ENCODE measurements at places on chromosomes 6 and 20.
A peak's percentile ranks its signal among the peaks of the same experiment; 100 is the strongest.

- H3K4me1 ChIP-seq: peaks cover 11% of the 10 kb centered on the region
- no peaks in the 10 kb centered on the region for H3K27me3 ChIP-seq
These were observed 1.7 kb upstream of the SAPCD1 start for GRCh38 chr6:31760790-31761189.

DNA sequence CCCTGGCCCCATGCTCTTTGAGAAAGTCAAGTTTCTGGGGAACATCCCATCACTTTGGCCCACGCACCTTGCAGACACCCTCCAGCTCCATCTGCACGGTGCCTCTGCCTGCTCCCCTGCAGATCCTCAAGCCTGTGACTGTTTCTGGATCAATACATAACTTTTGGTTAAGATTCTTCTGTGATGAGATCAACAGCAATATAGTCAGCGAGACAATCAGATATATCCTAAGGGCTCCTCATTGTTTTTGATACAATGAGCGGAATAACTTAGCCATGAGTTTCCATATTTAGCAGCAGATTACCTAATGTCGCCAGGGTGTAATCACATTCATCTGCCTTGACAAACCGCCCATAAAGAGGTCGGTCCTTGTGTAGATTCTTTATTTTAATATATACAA lies 109.3 kb upstream of the MTHFD1L start:
- peaks cover 40% of the 10 kb centered on the region for H3K4me1 ChIP-seq

DNA sequence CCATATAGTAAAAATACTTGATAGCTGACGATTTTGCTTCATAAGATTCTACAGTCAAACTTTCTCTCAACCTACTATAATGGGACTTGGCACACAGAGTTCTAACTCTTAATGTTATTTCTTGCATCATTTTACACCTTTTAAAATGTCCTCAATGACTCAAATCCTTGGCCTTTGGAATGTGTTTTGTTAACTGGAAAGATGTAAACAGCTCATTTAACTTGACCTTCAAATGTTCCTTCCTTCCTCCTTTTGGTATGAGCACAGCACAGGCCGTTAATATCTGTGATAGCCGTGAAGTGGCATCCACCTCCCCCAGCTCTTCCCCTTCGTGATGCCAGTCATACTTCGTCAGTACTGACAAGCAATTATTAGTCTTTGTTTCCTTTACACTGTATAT lies 972.0 kb upstream of the CITED2 start:
- no peak overlapping the region for H3K27ac ChIP-seq
- DNase-seq: no peak
- H3K36me3 ChIP-seq: no peaks in the 10 kb centered on the region
- H3K4me3 ChIP-seq: no peak overlapping the region

GRCh38 chr6:3259491-3259958 lies 778 bp downstream of the PSMG4 start:
- H3K27me3 ChIP-seq: peaks cover 17% of the 10 kb centered on the region
- peaks cover 20% of the 10 kb centered on the region for H3K4me1 ChIP-seq
- H3K27ac ChIP-seq: peak overlapping the region; percentile 95
- H3K4me3 ChIP-seq: peak overlapping the region; percentile 98
- no peak for DNase-seq

GRCh38 chr6:83558975-83559374 lies 46.6 kb downstream of the PRSS35 start:
- H3K4me3 ChIP-seq: no peak overlapping the region
- DNase-seq: no peak
- no peaks in the 10 kb centered on the region for H3K27me3 ChIP-seq
- no peak overlapping the region for H3K27ac ChIP-seq
- no peaks in the 10 kb centered on the region for H3K36me3 ChIP-seq
- H3K4me1 ChIP-seq: no peaks in the 10 kb centered on the region

- H3K27me3 ChIP-seq: no peaks in the 10 kb centered on the region
- peaks cover 3% of the 10 kb centered on the region for H3K36me3 ChIP-seq
- no peak overlapping the region for H3K4me3 ChIP-seq
- no peak for DNase-seq
These were observed 112.0 kb upstream of the CARMIL1 start for GRCh38 chr6:25166955-25167748.

- no peaks in the 10 kb centered on the region for H3K27me3 ChIP-seq
- no peak overlapping the region for H3K27ac ChIP-seq
- no peaks in the 10 kb centered on the region for H3K4me1 ChIP-seq
- no peak for DNase-seq
- no peaks in the 10 kb centered on the region for H3K36me3 ChIP-seq
These were observed 378.7 kb upstream of the MAN1A1 start for GRCh38 chr6:119728220-119728750.

DNA sequence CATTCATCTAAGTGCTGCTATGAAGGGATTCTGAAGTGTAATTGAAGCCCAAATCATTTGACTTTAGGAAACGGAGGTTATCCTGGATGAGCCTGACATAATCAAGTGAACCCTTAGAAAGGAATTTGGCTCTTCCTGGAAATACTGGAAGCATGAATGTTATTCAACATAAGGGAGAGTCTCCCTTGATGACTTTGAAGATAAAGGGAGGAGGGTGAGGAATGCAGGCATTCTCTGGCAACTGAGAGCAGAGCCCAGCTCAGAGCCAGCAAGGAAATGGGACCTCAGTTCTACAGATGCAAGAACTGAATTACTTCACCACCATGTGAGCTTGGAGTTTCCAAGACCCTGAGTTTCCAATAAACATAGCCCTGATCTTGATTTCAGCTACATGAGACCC lies 168.2 kb downstream of the DLL1 start:
- H3K36me3 ChIP-seq: no peaks in the 10 kb centered on the region
- peaks cover 10% of the 10 kb centered on the region for H3K4me1 ChIP-seq
- no peak overlapping the region for H3K4me3 ChIP-seq
- no peak for DNase-seq
- no peaks in the 10 kb centered on the region for H3K27me3 ChIP-seq

DNA sequence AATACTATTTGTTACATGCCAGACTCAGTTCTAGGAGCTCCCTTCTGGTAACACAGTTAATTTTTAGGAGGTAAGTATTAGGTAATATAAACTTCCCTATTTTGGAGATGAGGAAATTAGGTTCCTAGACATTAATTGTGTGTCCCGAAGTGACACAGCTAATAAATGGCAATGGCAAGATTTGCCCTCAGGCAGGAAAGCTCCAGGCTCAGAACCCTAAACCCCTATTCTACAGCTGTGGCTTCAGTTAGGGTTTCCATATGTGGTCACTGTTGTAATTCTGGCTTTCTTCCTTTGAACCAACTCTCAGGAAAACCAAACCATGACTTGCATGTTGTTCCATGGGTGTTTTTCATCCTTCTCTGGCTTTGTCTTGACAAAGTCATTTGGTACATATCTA lies 188.2 kb downstream of the PLCB1 start:
- H3K4me3 ChIP-seq: no peak overlapping the region
- H3K36me3 ChIP-seq: no peaks in the 10 kb centered on the region
- DNase-seq: no peak

DNA sequence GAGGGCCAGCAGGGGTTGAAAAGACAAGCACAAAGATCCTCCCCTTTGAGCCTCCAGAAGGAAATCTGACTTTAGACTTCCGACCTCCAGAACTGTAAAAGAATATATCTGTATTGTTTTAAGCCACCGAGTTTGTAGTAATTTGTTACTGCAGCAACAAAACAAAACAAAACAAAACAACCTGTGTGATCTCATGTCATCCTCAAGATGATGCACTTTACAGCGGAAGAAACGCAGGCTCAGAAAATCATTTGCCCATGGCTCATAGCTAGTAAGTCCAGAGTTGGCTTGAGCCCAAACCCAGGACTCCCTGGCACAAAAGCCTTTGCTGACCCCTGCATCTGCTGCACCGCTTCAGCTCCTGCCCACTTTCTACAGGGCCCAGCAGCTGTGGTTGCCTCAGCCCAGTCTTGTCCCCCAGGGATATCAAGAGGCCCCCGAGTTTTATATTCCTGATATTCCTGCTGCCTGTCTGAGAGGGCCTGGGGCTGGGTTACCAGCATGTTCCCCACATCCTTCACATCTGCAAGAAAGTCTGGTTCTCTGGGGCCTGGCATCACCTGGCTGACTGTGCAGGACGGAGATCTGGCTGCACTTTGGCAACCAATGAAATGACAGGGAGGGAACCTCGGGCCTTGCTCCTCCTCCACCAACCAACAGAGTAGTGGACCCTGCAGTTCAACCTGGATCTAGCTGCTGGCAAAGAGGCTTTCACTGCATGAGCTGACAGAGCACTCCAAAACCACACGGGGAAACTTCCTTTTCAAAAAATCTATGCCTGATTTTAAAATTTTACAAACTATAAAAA lies 56.9 kb downstream of the JPH2 start:
- no peaks in the 10 kb centered on the region for H3K36me3 ChIP-seq
- peaks cover 3% of the 10 kb centered on the region for H3K27me3 ChIP-seq
- H3K4me3 ChIP-seq: no peak overlapping the region
- DNase-seq: no peak

GRCh38 chr20:23049201-23050075 lies at the start of gene THBD:
THBD (minus strand) TSS chr20:23049672; CDS start chr20:23049504, 168 bp downstream.
- H3K4me3 ChIP-seq: peak within 1 kb of the TSS; percentile 91
- DNase-seq: no peak
- peaks cover 78% of the 10 kb centered on the region for H3K27me3 ChIP-seq
- H3K27ac ChIP-seq: peak within 1 kb of the TSS; percentile 41

DNA sequence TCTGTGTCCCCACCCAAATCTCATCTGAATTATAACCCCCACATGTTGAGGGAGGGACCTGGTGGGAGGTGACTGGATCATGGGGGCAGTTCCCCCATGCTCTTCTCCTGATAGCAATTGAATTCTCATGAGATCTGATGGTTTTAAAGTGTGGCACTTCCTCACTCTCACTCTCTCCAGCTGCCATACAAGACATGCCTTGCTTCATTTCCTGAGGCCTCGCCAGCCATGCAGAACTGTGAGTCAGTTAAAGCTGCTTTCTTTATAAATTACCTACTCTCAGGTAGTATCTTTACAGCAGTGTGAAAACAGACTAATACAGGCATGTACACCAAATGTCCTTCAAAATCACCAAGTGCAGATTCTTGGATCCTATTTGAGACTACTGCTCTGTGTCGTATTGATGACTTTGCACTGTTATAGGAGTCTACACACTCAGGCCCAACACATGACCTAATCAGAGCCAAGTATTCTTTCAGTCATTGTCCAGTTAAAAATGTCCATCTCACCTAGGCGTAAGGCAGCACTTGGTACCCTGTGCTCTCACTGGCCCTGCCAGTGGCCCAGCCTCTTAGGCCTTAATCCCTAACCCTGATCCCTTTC lies 52.8 kb upstream of the UST start:
- H3K4me1 ChIP-seq: no peaks in the 10 kb centered on the region
- no peaks in the 10 kb centered on the region for H3K27me3 ChIP-seq
- H3K4me3 ChIP-seq: no peak overlapping the region
- H3K36me3 ChIP-seq: no peaks in the 10 kb centered on the region
- no peak overlapping the region for H3K27ac ChIP-seq

GRCh38 chr20:9835302-9835701 lies 3.6 kb downstream of the PAK5 start:
- peaks cover 5% of the 10 kb centered on the region for H3K4me1 ChIP-seq
- DNase-seq: no peak
- H3K4me3 ChIP-seq: no peak overlapping the region
- H3K36me3 ChIP-seq: no peaks in the 10 kb centered on the region
- H3K27me3 ChIP-seq: peaks cover 40% of the 10 kb centered on the region
- H3K27ac ChIP-seq: no peak overlapping the region

DNA sequence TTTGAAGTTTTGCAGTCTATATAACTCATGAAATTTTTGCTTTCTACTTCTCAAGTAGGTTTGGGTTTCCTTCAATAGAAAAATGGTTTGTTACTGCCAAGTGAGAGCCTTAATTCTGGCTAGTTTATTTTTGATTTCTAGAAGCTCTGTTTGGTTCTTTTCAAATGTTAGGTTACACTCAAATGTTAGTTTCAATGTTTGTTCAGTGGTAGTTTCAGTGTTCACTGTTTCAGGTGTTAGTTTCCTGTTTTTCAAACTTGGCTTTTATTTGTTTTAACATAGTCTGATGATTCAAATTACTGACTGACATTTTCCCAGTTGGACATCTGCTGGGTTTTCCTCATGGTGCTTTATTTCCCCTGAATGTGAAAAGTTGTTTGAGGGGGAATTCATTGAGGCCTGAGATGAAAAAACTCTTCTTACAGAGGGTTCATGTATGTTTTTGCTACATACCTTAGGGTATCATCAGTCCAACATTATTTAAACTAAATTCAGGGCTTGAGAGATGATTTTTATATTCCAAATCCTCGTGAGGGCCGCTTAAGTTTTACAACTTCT lies 189.0 kb downstream of the JARID2 start:
- no peaks in the 10 kb centered on the region for H3K27me3 ChIP-seq
- peaks cover 15% of the 10 kb centered on the region for H3K36me3 ChIP-seq
- H3K4me1 ChIP-seq: peaks cover 75% of the 10 kb centered on the region

DNA sequence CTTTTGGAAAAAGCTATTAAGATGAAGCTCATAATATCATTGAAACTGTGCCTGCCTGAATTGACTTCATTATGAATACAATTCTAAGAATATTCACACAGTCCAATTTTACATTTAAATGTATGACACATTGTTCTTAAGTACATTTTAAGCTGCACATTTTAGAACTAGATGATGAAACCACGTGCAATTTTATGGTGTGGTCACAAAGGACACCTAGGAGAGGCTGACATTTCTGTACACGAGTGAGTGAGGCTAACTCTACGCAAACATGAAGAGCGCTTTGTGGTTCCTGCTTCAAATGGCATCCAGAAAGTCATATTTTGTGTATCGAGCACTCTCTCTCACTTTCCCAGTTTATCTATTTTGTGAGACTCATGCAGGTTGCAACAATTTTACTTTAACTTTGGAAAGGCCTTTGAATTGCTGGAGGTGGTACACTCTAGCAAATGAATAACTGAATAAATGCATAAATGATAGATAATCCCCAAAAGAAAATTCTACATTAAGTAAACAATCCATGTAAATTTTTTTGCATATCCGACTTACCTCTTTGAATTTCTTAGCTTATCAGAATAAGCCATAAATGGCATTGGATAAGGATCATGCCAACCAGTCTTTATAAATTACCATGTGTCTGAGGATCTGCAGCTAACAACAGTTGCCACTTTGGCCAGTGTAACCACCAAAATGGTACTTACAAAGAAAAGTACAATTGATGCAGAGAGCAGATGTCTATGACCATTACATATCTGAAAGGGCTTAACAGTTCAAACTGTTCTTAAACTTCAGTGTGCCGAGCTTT lies 97.3 kb downstream of the NRSN1 start:
- H3K4me3 ChIP-seq: no peak overlapping the region
- H3K27me3 ChIP-seq: no peaks in the 10 kb centered on the region
- H3K27ac ChIP-seq: no peak overlapping the region
- H3K4me1 ChIP-seq: peaks cover 16% of the 10 kb centered on the region
- no peaks in the 10 kb centered on the region for H3K36me3 ChIP-seq
- no peak for DNase-seq

DNA sequence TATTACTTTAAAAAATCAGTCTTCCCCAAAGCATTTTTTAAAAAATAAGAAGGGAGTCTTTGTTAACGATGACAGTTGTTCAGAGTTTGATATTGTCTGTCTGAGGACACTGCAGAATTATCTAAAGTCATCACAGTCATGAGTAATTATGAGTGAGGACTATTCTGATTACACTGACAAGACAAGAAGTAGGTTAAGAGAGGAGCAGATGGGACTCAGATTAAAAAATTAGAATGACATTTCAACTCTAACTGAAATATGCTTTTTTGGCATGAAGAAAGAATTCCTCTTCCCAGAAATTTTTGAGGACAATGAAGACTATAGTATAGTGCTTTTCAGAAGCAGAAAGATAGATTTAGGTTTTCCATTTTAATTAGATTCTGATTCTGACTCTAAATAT lies 456.5 kb downstream of the EPHA7 start:
- H3K27me3 ChIP-seq: no peaks in the 10 kb centered on the region
- H3K36me3 ChIP-seq: no peaks in the 10 kb centered on the region
- H3K4me3 ChIP-seq: no peak overlapping the region
